AG08396 (cell line): ENCODE measurements at places on chromosomes 3 and 15.

GRCh38 chr15:95016511-95017229, 785.3 kb downstream of the MCTP2 start:
- peak; percentile 7 for DNase-seq

GRCh38 chr15:101679806-101680205, 27.6 kb upstream of the TM2D3 start:
- no peak for DNase-seq

GRCh38 chr3:167866331-167866730, 130.8 kb downstream of the SERPINI1 start:
- DNase-seq = no peak

- no peak for DNase-seq
Observed at GRCh38 chr3:188280627-188281026, 126.7 kb downstream of the LPP start.

DNA sequence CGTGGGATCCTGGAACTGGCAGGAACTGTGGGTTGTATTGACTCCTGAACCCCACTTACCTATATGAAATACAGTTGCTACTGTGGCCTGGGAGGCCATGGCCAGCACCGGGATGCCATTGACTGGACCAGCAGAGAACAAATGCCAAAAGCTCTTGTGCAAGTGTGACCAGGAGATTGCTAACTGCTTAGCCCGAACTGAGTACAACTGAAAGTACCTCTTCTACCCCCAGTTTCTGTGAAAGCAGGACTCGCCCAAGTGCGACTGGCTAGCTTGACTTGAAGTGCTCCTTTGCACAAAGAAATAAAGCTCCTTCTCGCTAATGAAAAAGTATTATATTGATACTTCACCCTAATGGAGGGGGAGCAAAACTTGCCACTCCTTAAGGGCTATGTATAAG, 101.3 kb upstream of the ATP11B start:
- DNase-seq = no peak

- peak; percentile 41 for DNase-seq
Observed at GRCh38 chr3:19885468-19885867, 48.5 kb downstream of the EFHB start.

DNA sequence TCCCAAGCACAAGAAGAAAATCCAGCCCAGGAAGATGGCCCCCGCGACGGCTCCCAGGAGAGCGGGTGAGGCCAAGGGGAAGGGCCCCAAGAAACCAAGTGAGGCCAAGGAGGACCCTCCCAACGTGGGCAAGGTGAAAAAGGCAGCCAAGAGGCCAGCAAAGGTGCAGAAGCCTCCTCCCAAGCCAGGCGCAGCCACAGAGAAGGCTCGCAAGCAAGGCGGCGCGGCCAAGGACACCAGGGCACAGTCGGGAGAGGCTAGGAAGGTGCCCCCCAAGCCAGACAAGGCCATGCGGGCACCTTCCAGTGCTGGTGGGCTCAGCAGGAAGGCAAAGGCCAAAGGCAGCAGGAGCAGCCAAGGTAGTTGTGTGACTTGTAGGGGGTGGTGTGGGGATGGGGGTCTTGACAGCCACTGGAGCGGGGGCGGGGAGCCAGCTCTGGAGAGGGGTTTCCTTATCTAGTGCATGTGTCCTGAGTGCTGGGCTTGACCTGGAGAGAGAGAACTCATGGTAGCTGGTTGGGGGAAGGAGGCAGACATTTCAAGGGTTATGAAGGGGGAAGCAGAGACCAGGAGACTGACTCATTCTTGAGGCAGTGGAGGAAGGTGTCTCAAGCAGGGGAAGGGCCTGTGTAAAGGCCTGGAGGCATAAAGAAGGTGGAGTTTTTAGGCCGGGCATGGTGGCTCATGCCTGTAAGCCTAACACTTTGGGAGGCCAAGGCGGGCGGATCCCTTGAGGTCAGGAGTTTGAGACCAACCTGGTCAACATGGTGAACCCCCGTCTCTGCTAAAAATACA, 6.2 kb downstream of the H1-8 start:
- peak; percentile 75 for DNase-seq

GRCh38 chr15:28915935-28916334, 30.2 kb downstream of the APBA2 start:
- DNase-seq = no peak

- no peak for DNase-seq
Observed at GRCh38 chr3:139104062-139104461, 59.4 kb upstream of the PRR23C start.

DNA sequence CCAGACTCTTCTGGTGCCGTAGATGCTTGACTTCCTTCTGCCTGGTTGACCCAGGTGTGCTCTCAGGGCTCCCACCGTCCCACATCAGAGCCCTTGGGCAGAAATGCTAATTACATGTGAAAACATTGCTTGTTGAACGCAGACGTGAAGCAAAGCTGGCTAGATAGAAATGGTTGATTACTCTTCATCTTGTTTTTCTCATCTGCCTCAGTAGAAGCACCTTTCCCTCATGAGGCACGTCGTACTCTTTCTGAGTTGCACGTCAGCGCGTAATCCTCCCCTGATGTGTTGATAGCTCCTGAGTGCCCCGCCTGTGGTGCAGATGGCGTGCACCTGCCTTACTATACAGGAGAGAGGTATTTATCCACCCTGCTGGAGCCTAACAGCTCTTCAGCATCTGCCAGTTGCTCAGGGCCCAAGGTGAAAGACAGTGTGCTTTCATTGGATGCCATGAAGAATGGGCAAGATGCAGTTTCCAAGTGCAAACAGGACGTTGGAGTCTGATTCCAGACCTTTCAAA, 18.1 kb downstream of the MAP6D1 start:
- no peak for DNase-seq

DNA sequence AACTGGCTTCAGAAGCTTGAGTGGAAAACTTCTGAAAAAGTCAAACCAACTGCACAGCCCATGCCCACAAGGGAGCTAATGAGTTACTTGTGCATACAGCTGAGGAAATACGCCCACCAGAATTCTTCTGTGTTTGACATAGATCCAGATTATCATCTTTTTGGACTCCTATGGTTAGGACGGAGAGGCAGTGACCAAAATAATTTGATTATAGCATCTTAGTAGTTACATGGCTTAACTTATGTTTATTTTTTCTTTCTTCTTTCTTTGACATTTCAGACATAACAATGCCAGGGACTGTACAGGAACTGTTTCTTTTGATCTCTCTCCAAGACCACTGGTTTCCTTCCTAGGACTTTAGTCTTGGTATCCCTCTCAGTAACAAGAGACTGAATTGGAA, 246.1 kb upstream of the RASGRP1 start:
- DNase-seq = no peak

DNA sequence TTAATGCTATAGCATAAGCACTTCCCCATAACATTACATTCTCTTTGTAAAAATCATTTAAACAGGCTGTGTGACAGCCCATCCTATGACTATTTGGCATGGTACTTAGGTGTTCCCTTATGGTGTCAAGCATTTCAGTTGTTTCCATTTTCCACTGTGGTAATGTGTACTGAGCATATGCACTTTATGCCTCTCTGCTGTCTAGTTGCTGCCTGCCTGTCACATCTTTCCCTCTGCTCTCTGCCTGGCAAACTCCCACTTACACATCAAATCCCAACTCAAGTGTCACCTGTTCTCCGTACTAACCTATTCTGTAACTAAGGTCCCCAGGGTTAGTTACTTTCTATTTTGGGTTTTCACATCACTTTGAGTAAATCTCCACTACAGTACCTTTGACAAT, 84.4 kb upstream of the STRIT1 start:
- no peak for DNase-seq

DNA sequence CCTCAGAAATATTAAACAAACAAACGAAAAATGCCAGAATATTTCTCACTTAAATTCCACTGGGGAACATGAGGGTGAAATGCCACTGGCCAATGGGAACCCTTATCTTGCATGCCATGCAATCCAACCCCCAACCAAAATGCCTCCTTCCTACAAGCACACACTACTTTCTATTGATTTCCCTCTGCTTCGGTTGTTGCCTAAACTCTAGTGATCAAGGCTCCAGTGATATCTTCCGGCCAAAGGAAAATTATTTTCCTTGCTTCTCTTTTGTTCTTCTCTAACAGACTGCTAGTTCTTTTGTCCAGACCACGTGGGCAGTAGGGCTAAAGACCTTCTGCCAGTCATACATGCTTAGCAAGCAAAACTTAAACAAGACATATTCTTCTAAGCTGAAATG, 115.7 kb downstream of the TMCC1 start:
- peak; percentile 37 for DNase-seq

- DNase-seq = no peak
Observed at GRCh38 chr3:142009029-142009428, 132.6 kb downstream of the ATP1B3 start.

- no peak for DNase-seq
Observed at GRCh38 chr3:185175370-185175987, 22.6 kb upstream of the C3orf70 start.

DNA sequence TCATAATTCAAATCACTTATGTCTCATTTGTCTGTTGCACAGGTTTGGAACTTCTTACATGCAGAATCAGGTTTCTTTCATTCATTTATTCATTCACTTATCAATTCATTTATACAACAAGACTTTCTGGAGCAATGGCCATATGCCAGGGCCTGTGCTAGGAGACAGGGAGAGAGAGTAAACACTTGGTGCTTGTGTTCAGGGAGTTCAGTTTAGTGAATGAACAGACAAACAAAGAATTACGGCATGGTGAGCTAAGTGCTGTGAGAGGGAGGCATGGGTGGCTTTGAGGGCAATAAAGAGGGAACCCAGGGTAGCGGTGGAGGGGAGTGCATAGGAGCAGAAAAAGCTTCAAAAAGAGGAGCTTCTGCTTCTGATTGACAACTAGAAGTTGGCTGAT, 8.5 kb upstream of the IREB2 start:
- no peak for DNase-seq

- DNase-seq = no peak
Observed at GRCh38 chr3:60434323-60434722, 816.9 kb downstream of the FHIT start.

DNA sequence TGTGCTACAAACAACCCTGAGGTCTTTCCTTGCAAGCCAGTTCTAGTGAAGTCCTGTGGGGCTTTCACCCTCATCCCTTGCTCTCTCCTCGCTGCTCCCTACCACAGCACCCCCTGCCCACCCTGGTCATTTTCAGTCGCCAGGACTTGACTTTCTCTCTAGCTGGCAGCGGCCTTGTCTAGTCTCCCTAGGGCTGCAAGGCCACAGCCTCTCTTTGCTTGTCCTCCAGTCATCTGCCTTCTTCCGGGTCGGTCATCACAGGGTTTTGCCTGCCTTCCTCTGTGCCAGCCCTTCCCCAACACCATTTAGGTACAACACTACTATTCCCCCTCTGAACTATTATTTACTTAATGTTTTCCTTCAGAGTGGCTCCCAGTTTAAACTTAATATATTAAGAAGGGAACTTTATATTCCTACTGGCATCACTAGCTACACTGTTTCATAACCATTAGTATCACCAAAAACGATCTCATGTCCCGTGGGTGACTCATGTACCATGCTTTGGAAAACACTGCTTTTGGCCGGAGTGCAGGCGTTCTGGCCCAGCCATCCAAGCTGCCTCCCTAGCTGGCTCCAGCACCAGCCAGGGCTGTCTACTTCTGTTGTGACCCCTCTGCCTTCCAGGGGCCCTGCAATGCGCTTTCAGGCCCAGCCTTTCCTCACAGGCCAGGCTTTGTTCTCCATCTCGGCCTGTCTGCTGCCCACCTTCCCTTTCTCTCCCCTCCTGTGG, 21.4 kb downstream of the FAH start:
- peak; percentile 75 for DNase-seq

- peak; percentile 12 for DNase-seq
Observed at GRCh38 chr3:197302696-197303341, 4.4 kb upstream of the DLG1 start.

DNA sequence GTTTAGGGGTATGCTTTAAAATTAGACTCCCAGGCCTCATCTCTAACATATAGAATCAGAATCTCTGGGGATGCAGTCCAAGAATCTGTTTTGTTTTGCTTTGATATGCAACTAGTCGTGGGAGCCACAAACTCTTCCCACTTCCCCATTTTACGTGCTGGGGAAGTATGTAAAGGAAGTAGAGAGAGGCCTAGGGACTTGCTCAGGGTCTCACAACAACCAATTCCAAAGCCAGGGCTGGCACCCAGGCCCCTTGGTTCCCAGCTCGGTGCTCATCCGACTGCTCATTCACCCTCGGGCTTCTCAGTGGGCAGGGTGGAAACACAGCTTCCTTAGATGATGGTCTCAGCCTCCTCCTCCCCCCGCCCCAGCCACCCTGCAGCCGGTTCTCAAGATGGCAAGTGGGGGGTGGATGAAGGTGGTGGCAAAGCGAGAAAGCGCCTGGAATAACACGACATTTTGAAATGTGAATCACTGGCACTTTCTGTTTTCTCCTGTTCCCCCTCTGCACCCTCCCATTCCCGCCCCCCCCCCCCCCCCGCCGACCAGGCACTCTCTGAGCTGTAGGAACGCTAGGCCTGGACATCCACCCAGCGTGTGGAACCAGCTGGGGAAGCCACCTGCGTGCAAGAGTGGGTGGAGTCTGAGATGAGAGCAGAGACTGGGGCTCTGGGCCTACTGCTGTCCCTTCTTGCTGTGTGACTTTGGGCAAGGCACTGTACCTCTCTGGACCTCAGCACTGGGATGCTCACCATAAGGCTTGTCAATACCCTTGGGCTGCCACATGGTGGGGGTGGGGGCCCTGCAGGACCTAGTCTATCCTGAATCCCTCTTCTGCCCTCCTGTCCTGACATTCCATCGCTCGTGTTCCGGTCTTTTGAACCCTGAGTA, 214.5 kb downstream of the RPLP1 start:
- no peak for DNase-seq

DNA sequence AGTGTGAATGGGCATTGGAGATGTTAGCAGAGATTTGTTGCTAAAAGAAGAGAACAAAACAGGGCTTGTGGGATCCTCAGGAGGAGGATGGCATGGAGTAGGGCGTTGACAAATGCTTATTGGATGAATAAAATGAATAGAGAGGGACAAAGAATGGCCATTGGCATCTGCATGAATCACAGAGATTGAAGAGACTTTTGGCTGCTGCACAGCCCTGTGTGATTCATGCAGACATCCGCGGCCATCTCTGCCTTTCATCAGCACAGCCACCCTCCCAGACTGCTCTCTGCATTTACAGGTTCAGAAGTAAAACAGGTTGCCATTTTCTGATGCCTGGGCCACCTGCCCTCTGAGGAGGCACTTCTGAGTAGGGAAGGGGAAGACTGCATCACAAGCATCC, 397.9 kb downstream of the EPHB1 start:
- peak; percentile 20 for DNase-seq

DNA sequence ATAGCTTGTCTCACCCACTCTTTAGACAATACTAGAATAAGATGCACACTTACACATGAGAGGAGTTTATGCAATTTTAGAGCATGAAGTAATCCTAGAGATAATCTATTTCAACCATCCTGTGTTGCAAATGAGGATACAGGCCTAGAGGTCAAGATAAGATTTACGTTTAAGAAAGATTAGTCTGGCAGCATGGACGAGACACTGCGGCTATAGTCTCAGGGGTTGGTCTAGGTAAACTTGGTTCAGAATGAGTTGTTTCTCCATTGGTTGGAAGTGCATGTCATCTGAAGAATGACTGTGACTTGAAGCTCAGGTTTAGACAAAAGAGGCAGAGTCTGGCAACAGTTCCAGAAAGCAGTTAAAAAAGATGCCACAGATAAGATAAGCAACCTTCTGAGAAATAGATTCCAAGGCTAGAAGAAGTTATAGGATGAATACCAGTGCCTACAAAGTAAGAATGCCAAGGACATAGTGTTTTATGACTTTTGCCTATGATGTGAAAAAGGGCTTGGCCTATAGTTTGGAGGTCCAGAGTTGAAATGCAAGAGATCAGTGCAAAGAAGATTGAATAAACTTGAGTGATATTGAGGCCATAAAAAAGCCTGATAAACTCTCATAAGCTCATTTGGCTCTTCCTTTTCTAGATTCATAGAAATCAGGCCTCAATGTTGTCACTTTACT, 631.0 kb downstream of the SQOR start:
- no peak for DNase-seq

- no peak for DNase-seq
Observed at GRCh38 chr3:186800285-186800684, 6.0 kb downstream of the RFC4 start.
